ENCODE measurements at places on chromosomes 6 and 20.

DNA sequence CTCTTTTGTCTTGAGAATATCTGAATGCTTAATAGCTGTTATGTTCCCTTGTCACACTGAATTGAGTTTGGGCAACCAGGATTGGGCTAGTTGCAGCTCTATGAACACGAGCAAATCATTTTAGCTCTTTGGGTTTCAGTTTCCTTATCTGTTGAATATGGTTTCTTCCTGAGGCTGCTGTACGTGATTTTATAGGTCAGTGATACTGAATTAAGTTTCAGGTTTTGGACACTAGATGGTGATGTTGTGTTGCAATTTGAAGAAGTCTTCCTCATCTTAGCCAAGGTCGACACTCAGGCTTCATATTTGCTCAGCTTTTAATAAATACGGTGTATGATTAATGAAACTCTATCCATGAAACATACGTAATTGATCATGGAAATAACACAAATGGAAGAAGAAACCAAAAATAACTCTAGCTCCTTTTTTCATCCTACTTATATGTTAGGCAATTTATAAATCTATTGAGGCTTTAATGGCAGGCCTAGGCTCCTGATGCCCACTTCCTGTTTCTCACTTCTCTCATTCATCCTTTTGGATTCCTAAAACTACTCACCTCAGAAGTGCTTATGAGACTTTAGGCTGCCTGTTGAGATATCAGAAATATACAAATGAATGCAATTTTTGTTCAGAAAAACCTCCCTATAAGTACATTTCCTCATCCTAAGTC is 354.1 kb upstream of the MAP3K7 start:
- DNase-seq = no peak

DNA sequence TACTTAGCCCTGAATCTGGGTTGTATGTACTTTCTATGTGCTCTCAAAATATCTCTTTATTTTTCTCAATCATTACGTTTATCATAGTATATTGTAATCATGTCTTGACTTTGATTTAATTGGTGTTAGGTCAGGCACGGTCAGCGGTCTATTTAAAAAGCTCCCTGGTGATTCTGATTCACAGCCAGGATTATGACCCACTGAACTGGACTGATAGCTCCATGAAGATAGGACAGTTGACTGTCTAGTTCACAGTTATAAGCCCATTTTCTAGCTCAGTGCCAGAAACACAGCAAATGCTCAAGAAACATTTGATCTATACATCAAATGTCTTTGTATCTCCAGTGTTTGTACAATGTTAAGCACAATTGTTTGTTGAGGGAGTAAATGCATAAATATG is 111.5 kb upstream of the CCN2 start:
- no peak for DNase-seq

GRCh38 chr6:24991810-24992467 is 56.2 kb upstream of the RIPOR2 start:
- no peak for DNase-seq

DNA sequence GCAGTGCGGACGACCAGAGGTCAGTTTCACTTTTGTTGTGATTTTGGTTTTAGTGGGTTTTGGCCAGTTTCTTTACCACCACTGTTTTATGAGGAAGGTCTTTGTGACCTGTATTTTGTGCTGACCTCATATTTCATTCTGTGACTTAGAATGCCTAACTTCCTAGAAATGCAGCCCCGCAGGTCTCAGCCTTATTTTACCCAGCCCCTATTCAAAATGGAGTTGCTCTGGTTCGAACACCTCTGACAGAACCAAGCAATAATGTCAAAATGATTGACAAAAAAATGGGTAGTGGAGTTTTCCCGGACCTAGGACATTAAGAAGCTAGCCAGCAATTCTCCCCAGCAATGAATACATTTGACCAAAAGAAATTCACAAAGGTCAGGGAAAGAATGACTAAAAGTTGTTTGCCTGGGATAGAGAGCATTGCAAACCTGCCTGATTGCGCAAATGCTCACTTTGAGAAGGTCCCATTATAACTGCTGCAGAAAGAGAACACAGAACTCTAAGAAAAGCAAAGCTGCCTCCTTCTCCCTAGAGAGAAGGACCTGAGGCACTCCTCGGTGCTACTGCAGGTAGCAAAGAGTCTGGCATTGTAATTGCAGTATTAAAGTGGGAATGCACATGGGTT is 288.8 kb downstream of the ADGB start:
- DNase-seq = no peak

DNA sequence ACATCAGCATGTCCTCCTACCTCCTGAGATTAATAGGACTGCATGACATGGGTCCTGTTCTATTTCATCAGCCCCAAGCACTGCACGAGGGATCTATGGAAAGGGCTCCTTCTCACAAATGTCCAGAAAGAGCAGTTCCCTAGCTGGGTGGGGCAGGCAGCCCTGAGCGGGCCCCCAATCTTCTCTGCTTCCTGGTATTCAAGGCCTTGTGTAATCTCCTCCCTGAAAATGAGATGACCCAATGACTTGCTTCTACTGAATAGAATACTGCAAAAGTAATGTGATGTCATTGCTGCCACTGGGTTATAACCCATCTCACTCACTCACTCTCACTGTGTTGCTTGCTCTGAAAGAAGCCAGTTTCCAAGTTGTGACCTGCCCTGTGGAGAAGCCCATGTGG is 126.4 kb downstream of the OPRM1 start:
- no peak for DNase-seq
